ENCODE measurements at places on chromosomes 13 and 19. TPM values are rescaled to one million over a fixed set of nuclear protein-coding genes. Genes with fewer than 3 reads are reported as not detected.

The B3GNT8 gene
- 9.4 TPM for total RNA-seq

The HSPBP1 gene
- total RNA-seq, result 33.6 TPM

The FAM216B gene
- total RNA-seq, result not detected

DNA sequence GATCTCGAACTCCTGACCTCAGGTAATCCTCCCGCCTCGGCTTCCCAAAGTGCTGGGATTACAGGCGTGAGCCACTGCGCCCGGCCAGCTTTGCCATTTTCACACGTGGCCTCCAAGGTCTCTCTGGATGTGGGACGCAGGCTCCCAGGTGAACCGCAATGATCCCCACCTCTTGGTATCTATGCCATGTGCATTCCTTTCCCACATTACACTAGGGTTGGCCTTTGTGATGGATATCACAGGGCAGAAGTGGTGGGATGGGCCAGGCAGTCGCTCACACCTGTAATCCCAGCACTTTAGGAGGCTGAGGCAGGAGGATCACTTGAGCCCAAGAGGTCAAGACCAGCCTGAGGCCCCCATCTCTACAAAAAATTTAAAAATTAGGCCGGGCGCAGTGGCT lies 22.4 kb downstream of the FGF21 start:
- DNase-seq, result no peak

GRCh38 chr19:5220866-5221265 lies 119.7 kb downstream of the PTPRS start:
- DNase-seq, result no peak

Data from prostate gland (tissue), 2 donors.